T-cell (primary cell): ENCODE measurements at places on chromosomes 4 and X.

DNA sequence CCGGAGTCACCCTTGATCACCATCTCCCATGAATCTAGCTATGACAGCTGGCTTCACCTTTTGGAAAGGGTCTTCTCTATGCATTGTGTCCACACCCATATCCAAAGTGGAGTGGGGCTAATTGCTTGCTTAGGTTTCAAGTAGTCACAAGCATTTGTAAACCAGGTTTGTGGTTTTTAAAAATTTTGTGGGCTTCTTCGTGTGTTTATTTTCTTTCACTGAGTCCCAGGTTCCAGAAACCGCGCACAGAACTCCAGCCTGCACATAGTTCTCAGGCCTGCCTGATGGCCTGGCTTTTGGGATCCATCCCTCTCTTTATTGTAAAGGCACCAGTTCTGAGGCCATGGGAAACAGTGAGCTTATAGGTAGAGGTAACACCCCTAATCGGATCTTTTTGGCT lies 70.2 kb upstream of the TLR3 start:
- no peak for DNase-seq

DNA sequence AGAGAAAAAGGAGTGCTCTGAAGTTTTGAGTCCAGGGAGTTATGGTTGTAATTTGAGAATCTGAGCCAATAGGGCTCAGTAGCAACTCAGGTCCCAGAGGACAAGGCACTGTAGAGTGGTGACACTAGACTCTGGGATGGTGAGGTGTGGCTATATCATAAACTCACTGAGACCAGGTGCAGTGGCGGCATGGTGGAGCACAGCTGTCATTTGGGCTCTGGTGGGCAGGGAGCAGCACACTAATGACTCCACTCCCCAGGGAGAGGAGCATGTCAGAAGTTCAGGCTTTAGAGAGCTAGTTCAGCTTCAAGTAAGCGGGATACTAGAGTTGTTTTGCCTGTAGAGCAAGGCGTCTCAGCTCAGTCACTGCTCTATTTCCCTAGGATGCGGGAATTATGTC lies 165.4 kb upstream of the USP38 start:
- no peak for DNase-seq

DNA sequence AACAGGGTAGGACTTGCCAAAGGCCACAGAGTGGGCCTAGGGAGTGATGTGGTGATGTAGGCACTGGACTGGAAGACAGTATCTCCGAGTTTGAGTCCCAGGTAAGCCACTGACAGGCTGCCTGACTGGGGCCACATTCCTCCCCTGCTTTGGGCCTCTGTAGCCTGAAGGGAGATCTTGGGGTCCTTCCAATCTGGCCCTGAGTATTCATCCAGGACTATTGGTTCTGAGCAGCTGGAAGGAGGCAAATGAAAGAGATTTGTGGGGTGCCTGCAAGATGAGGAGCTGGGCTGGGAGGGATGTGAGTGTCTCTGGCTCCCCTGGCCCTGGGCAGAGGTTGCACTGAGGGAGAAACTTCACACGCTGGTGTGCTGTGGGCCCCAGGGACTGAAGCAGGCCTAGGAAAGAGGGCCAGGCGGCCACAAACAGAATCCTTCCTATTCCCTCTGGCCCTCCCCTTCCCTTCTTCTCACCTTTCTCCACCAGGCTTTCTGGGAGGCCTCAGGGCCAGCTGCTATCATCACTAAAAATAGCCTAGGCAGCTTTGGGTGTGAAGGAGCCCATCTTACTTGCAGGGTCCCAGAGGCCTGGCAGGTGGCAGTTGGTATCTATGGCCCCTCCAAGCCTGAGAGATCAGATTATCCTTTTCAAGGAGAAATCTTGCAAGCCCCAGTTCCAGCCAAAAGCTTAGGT lies 70.1 kb downstream of the PJA1 start:
- DNase-seq = no peak

DNA sequence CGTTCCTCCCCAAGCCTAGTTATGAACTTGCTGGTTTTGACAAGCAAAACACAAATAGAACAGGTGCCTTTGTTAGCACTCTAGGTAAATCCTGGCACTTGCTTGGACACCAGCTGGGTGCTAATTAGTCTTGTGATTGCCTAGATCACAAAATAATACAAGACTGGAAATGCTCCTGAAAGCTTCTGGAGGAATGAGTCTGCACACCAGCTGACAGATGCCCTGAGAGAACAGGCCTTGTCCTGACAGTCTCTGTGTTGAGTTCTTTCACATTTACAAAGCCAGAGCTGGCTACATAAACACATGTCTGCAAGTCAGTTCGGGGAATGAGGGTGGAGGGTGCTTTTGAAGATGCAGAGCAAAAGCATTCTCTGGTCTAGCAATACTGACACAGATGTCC lies 93.8 kb downstream of the ELOVL6 start:
- DNase-seq = no peak

GRCh38 chr4:78923464-78924312 lies 15.6 kb downstream of the PAQR3 start:
- DNase-seq = no peak

GRCh38 chr4:8083086-8083825 lies 75.4 kb downstream of the ABLIM2 start:
- DNase-seq = no peak

GRCh38 chr4:30856795-30857564 lies 136.8 kb downstream of the PCDH7 start:
- no peak for DNase-seq

GRCh38 chrX:148808833-148809232 lies 308.4 kb downstream of the AFF2 start:
- DNase-seq = no peak

- no peak for DNase-seq
Observed at GRCh38 chrX:114797494-114797893, 213.6 kb downstream of the HTR2C start.

DNA sequence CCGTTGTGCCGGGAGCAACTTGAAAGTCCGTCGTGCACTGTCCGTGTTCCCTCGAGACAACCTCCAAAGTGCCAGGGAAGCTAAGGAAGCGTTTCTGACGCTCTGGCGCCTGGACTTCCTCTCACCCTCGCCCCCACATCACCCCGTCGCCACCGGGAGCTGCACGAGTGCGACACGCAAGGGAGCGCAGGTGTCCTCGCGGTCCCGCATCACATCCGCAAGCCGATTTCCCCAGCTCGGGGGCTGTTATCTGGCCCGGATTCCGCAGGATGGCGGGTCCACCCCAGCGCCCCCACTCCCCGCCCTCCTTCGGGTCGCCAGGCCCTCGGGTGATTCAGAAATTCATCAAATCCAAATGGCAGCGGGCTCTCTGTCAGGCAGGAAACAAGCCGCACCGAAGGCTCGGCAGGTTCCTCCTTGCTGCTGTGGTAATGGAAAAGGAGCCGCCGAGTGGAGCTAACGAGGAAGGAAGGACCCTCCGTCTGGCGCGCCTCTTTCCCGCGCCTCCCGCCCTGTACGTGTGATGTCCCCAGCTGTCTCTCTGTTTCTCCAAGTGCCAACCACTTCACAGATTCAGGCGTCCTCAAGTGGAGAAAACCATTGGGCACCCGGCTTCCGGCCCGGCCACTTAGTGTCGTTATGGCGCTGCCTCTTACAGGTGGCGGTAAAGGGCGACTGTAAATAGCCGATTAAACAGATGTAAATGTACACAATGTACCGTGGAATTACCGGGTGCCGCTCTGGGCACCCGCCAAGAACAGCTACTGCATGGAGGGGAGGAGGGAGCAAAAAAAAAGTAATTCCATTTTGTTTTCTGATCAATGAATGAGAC lies 921 bp upstream of the SETD7 start:
- DNase-seq = peak; percentile 58

DNA sequence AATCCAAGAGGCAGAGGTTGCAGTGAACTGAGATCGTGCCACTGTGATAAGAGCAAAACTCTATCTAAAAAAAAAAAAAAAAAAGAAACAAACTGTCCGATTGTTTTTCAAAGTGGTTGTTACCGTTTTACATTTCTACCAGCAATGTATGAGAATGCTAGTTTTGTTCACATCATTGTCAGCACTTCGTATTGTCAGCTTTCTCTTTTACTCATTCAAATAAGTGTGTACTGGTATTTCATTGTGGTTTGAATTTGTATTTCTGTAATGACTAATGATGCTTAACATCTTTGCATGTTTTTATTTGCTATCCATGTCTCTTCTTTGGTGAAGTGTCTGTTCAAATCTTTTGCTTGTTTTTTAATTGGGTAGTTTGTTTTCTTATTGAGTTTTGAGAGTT lies 65.8 kb downstream of the GPR101 start:
- DNase-seq = no peak

- DNase-seq = no peak
Observed at GRCh38 chr4:185309770-185310169, 86.0 kb downstream of the LRP2BP start.

- DNase-seq = no peak
Observed at GRCh38 chr4:53558065-53558801, 33.1 kb downstream of the LNX1 start.

DNA sequence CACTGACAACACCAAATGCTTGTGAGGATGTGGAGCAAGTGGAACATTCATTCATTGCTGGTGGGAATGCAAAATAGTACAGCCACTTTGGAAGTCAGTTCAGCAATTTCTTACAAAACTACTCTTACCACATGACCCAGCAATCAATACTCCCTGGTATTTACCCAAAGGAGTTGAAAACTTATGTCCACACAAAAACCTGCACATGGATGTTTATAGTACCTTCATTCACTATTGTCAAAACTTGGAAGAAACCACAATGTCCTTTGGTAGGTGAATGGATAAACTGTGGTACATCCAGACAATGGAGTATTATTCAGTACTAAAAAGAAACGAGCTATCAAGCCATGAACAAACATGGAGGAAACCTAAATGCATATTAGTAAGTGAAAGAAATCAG lies 27.5 kb downstream of the HUWE1 start:
- no peak for DNase-seq

DNA sequence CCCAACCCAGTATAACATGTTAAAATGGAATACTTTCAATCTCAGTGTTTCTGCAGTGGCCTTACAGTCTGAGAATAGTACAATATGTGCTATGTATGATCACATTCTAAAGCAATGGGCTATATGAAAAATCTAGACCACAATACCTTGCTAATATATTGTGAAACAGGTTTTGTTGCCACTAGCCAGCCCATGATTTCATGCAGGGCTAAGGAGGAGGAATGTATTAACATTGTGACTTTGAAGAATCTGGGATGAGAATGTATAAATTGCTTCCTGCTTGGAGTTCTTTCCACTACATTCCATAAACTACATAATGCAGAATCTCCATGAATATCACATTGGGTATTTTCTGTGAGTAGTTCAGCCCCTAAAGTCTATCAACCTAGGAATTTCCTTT lies 935.4 kb upstream of the GRIA3 start:
- DNase-seq = no peak

DNA sequence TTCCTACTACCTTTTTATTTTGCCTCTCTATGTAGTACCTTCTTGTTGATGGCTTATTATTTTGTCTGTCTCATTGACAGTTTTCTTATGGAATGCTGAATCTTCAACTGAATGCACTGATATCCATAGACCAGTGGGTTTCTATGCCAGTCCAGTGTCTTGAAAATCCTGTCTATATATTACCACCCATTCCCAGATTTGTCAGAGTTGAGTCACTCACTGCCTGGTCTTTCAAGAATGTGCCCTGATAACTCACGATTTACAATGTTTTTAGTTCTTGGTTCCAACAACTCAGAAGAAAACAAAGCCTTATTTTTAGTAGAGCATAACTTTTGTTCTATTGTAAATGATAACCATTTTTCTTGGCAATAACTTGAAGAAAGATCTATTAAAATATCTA lies 606.0 kb upstream of the PITX2 start:
- DNase-seq = no peak

DNA sequence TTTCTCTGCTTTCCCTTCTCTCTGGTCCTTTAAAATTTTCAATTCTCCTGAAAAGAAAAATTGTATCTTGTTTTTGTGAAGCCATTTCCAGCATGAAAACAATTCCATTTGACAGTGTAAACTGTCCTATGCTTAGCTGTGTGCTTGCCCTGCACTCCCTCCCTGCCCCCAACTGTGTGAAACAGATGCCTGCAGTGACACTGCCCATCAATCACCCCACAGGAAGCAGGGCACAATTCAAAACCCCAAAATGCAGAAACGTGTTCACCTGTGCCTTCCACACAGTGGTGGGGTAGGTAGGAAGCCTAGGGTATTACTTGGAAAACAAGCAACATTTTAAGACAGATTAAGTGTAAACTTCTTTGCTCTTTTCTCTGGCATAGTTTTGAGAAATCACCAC lies 6.2 kb upstream of the FHDC1 start:
- no peak for DNase-seq

DNA sequence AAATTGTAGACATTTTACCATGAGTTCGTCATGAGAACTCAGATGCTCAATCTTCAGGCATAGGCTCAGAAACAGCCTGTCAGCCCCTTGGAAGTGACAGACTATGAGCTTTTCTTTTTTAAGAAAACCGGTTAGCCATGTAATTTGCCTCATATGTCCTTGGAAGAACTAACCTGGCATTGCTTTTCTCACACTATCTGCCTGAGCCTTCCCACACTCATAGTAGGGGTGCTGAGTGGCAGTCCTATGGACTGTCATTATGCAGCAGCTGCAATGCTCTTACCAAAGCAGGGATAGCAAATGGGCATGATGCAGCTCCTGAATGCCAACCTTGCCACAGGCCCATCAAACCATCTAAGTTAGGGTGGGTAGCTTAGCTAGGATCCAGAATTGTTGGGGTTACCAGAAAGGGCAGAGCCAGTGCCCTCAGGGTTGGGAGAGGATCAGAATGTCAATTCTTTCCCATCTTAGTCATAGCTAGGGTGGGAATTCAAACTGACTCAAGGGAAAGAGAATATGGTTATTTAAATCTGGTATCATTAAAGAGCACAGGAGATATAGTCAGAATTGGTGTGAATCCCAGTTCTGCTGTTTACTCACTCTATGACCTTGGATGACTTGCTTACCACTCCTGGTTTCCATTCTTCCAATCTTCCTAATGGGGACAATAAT lies 230.6 kb upstream of the CPEB2 start:
- DNase-seq = no peak

DNA sequence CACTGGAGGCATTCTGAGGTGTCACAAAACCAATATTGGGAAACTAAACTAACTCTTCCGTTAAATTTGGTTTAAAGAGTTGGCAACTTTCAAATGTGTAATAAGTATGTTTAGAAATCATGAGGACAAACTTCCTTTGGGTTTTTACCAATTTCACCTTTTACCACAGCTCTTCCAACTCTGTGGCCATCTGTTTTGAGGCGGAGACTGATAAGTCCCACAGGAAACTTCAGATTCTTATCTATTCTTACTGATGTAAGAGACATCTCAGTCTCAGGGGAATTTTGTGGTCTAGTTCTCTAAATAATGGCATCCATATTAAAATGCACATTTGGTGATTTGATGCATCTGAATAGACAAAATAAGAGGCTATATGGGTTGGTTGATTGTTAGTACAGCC lies 229.2 kb upstream of the AFF2 start:
- no peak for DNase-seq

GRCh38 chr4:108902769-108903168 lies 139.9 kb upstream of the ETNPPL start:
- DNase-seq = no peak

- DNase-seq = no peak
Observed at GRCh38 chr4:158671665-158671914, at the start of gene C4orf46. Gene C4orf46, minus strand, starts transcription at chr4:158671887. Its CDS starts 86 bp downstream, at chr4:158671801.

GRCh38 chrX:4277122-4277521 lies 563.7 kb upstream of the PRKX start:
- DNase-seq = no peak
